ENCODE measurements at places on chromosomes 12 and 14.
A peak's percentile ranks its signal among the peaks of the same experiment; 100 is the strongest.

- DNase-seq: no peak
These were observed 90.9 kb downstream of the ACTN1 start for GRCh38 chr14:68888025-68888850.

DNA sequence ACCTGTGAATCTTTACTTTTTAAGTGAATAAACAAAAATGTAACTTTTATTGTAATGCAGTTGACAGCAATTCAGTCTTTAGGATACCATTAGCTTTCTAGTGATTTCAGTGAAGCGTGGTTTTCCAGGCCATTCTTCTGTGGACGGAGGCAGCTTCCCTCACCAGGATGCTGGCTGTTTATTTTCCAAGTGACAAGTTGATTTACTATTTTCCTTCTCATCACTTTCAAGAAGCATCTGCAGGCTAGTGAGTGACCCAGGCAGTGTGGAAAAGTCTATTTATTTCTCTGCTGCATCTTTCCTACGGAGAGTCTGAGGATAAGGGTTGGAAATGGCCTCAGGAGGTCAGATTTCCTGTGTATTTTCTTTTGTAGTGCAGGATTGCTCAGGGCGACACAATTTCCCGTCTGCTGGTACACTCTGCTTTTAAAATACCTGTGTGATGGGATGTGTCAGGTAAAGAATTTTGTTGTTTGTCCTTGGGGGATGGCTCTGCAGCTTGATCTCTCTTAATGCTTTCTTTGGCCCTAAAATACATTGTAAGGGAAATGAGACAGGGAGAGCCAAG lies 467.8 kb downstream of the NRXN3 start:
- no peak for DNase-seq

GRCh38 chr14:31484754-31485153 lies 3.1 kb downstream of the GPR33 start:
- no peak for DNase-seq

DNA sequence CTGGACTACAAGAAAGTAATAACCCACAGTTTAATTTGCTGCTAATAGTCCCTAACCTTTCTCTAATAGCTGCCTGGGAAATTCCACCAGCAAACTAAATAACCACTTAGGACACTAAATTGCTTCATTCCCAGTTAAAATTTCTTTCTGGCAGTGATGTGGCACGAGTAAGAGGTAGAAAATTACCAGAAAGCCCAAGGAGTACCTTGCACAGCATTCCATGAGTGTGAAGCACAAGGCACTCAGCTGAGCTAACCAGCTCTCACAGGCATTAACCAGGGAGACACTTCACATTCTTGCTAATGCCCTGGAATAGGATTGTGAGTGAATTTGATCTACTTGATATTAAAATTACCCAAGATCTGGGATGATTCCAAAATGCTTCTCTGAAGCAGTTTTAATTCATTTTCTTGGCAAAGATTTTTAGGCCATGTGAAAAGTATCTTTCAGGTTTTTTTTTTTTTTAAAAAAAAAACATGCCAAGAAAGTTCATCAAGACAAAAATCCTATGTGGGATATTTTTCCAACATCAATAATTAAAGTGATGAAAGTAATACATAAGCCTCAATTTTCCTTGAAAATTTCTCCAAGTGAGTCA lies 29.5 kb downstream of the TSPAN8 start:
- DNase-seq: no peak

DNA sequence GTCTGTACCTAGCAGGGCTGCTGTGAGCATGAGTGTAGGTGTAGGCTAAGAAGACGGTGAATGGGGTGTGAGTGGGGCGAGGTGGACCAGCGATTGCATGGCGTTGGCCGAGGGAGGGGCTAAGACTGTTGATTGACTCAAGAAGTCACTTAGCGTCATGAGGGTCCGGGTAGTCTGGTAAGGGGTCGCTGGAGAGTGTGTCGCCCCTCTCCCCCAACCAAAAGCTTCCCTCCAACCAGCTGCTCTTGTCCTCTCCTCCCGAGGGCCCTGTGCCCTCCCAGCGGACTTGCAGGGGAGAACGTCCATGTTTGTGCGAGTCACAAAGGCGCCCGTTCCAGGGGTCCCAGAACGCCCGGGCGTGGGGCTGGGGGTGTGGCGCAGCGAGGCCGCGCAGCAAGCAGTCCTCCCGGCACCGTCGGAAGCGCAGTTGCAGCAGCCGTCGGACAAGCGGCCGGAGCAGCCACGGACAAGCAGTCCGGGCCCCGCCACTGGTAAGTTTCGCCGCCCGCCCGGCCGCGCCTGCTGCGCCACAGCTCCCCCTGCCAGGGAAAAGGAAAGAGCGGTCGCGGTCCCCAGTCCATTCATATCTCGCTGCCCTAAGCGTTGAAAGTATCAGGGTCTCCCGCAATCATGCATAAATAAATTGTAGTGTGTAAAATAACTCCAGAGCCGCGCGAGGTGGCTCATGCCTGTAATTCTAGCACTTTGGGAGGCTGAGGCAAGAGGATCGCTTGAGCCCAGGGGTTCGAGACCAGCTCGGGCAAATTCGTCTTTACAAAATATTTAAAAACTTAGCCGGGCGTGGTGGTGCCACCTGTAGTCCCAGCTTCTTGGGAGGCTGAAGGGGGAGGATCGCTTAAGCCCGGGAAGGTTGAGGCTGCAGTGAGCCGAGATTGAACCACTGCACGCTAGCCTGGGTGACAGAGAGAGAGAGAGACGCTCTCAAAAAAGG lies at the start of gene CCDC63:
CCDC63 (plus strand) TSS at position 373 of the 952 bp plus-strand sequence. CDS start 5,968 bp downstream, outside the sequence.
- DNase-seq: peak; percentile 24

GRCh38 chr12:95445884-95446505 lies 28.0 kb upstream of the METAP2 start:
- DNase-seq: no peak
